ENCODE measurements at places on chromosomes 5 and 9. TPM values are rescaled to one million over a fixed set of nuclear protein-coding genes. Genes with fewer than 3 reads are reported as not detected.

Gene FGD3
- 5.0 TPM for polyA plus RNA-seq

DNA sequence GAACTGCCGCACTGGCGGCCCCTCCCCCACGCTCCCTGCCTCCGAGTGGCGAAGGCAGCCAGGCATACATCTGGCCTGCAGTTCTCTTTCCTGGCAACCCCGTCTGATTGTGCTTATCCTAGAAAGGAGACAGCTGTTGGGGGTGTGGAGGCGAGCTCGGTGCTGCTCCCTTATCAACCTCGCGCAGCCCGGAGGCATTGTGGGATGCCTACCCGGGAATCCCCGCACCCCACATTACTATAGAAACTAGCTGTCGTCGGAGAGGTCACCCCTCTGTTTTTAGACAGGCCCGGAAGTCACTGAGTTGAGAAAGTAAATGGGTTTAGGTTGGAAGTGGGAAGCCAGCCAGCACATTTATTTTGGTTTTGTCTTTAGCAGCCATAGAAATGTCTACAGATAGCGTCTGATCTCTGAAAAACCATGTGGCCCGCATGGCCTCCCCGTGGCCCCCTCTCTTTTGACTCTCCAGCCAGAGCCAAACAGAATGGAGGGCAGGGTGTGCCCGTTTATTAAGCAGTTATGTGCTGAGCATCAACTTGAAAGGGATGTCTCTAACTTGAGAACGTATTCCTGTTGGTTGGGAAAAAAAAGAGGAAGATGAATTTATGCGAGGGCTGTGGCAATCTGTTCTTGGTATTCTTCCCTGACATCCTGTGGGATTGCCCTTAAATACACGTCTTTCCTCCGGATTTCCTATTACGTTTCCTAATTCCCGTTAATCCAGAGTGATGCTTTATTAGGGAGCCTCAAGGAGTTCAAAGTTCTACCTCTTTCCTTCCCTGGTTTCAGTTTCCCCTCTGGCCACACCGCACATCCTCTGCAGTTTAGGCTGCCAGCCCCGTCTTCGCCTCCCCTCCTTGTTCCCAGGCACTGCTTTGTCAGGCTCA, 3.9 kb downstream of the STC2 start:
- DNase-seq, result peak; percentile 76

DNA sequence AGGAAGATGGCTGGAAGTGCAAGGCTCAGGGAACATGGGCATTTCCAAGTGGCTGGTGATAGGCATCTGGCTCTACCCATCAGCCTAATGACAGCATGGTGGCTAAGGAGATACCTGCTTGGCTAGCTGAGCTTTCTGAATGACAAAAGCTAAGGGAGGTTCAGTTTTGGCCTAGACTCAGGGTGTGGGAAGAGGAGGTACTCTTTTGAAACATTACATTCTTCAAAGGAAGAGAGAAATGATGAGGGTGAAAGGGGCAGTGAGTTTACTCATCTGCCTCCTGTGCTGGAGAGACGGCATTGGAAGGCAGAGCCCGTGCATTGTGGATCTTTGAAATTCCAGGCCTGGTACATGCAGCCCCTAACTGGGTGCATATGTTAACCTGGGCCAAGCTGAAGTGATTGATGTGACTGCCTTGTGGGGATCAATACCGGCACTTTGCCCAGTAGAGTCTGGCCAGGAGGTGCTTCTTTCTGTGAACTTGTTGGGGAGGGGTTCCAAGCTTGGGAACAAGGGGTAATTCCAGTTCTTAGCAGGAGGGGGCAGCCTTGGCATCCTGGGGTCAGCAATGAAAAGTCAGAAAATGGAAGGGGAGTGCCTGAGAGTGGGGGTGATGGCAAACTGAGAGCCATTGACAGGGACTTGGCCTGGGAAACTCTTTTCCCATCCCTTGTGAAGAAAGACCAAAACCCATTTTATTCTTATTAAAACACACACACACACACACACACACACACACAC, 108.6 kb downstream of the ACER2 start:
- DNase-seq, result no peak

- DNase-seq, result no peak
Measured at GRCh38 chr5:168227973-168228615, 63.4 kb upstream of the WWC1 start.

- DNase-seq, result no peak
Measured at GRCh38 chr5:9690751-9691150, 60.6 kb upstream of the TAS2R1 start.

Data from muscle of back (tissue), 13 donors.